ENCODE measurements at places on chromosomes 5 and 9. TPM values are rescaled to one million over a fixed set of nuclear protein-coding genes. Genes with fewer than 3 reads are reported as not detected.
A peak's percentile ranks its signal among the peaks of the same experiment; 100 is the strongest.

- DNase-seq = no peak
These were observed 14.5 kb upstream of the CAMSAP1 start for GRCh38 chr9:135921749-135922310.

GRCh38 chr5:132474881-132475496, 15.6 kb downstream of the IRF1 start:
- peak; percentile 12 for DNase-seq

DNA sequence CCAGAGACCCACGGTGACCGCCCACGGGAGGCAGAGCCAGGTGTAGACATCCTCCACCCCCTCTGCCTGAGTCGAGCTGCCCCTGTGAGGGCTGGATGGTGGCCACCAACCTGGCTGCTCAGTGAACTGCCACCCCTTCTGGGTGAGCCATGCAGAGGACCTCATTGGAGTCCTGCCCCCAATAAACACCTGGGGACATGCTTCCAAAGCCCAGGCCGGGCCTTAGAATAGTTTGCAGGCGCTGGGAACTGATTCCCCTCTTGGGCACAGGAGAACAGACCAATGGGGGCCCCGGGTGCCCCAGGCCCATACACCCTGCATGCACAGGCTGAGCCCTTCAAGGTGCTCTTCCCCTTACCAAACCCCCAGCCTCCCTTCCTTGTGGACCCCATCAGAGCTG, 38.1 kb upstream of the GFPT2 start:
- no peak for DNase-seq

GRCh38 chr9:23322392-23322791, 503.6 kb downstream of the ELAVL2 start:
- no peak for DNase-seq

DNA sequence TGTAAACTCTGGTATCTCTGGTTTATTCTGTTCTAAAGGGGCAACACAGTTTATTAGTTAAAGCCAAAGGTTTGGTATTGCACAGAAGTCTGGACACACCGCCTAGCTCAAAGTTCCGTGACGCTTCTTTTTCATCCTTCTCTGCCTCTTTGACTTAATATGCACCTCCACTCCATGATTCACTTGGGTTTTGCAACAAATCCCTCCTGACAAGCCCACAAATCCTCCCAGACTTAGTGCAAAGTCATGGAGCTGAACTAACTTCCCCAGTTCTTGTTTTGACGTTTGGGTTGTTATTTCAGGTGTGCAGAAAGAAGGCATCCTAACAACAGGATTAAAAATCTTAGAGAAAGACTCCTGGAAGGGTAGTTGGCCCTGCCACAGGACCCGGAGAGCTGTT, 441.6 kb upstream of the DMAC1 start:
- DNase-seq = no peak

- no peak for DNase-seq
These were observed 2.6 kb upstream of the BOD1 start for GRCh38 chr5:173618927-173619519.

GRCh38 chr5:3311433-3311832, 284.2 kb upstream of the IRX1 start:
- DNase-seq = no peak

DNA sequence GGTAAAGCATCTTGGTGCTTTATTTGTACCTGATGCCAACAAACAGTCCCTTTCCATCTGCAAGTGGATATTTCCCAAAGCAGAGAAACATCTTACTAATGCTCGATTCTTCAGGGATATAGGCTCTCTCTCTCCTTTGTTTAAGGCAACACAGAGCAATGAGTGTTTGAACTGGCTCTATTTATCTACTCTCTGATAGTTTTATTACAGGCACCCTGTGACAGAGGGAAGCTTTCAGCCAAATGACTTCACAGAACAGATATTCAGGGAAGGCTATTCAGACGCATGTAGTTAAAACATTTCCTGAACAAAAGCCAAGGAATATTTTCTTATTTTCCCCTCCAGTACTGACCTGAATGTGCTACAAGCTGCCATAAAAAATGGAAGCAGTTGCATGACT, 141.8 kb downstream of the YIPF5 start:
- DNase-seq = no peak

DNA sequence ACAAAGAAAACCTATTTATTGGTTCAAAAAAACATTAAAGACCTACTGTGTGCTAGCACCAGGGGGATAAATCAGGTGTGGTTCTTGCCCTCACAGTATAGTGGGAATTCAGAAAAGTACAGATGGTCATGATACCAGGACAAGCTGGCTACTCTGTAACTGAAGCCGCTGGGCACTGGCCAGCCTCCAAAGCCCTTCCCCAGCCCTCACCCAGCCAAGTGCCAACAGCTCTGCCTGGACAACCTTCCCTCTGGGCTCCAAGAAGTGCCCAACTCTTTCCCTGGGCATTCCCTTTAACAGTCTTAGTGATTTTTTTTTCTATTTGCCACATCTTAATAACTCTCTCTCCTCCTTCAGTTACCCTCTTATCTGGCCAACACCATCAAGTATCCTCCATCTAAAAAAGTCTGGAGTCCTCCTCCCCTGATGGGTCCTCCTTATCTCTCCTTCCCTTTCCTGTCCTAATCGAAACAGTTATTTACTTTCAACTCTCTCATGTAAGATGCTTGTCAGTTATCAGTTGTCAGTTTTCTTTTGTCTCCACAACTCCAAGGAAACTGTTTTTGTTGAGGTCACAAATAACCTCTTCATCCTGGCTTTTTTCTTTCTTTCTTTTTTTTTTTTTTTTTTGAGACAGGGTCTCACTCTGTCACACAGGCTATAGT, 13.3 kb upstream of the SEPTIN8 start:
- DNase-seq = no peak

MEF2C gene
- 53.7 TPM for total RNA-seq

Measured in left cardiac atrium (tissue), 4 donors.